Activated T-helper 1 cell treated with anti-CD3 and anti-CD28 coated beads, Interleukin-12 subunit alpha, Interleukin-12 subunit beta, Interleukin-2, Interleukin-4 antibody, amounts not matched to agents 30 ng/mL and 10 ng/mL and 1 ng/mL, durations not matched to agents 14 hours and 24 hours and 36 hours (primary cell): ENCODE measurements at places on chromosomes 5 and 9. TPM values are rescaled to one million over a fixed set of nuclear protein-coding genes. Genes with fewer than 3 reads are reported as not detected.

DNA sequence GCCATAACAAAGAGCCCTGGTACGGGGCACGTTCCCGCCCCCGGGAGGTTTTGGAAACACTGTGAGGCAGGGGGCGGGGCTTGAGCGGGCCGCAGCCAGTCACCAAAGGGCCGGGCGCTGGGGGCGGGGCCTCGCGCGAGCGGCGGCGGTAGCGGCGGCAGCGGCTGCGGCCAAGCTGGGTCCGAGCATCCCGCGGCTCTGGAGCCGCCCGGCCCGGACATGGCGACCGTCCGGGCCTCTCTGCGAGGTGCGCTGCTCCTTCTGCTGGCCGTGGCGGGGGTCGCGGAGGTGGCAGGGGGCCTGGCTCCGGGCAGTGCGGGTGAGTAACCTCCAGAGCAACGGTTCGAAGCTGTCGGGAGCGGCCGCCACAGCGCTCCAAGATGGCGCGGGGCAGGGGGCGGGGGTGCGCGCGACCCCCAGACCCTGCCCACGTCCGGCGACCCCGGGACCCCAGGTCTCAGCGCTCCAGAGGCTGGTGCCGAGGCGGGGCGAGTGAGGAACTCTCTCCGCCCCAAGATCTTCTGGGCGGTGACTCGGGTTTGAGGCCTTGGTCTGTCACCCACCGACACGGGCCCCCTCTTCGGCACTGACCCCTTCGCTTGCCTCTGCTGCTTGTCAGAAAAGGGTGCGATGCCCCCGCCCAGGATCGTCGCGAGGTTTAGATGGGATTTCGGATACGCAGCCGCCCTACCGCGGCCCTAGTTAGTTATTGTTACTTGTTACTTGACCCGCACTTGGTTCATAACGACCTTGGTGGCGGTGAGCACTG is at the start of gene RECK:
Gene RECK (plus strand): TSS at position 134 of the 769 bp plus-strand sequence. CDS start 86 bp downstream, at position 220.
- peak within 1 kb of the TSS; percentile 80 for H3K27ac ChIP-seq
- peaks cover 24% of the 10 kb centered on the region for H3K27me3 ChIP-seq
- H3K4me3 ChIP-seq = peak within 1 kb of the TSS; percentile 90
- peak; percentile 84 for DNase-seq
- H3K4me1 ChIP-seq = peaks cover 34% of the 10 kb centered on the region

GRCh38 chr5:128629157-128629556 is 91.1 kb upstream of the FBN2 start:
- H3K27me3 ChIP-seq = no peaks in the 10 kb centered on the region
- no peaks in the 10 kb centered on the region for H3K36me3 ChIP-seq
- no peak overlapping the region for H3K27ac ChIP-seq
- no peaks in the 10 kb centered on the region for H3K4me1 ChIP-seq

DNA sequence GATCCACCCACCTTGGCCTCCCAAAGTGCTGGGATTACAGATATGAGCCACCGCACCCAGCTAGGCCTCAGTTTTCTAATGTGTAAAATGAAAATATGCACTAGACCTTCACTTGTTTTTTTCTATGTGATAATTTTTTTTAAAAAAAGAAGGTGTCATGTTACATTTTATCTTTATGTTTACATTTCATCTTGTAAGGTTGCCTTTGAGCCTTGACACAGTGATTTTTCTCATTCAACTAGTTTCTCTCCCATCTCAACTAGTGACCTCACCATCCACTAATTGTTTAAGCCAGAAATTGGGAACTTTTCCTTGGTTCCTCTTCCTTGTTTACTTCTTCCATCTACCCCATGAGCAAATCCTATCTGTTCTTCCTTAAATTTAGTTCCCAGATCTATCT is 21.5 kb downstream of the TMC1 start:
- no peak for DNase-seq
- H3K4me3 ChIP-seq = no peak overlapping the region
- peak overlapping the region; percentile 18 for H3K27ac ChIP-seq
- H3K36me3 ChIP-seq = peaks cover 13% of the 10 kb centered on the region
- peaks cover 36% of the 10 kb centered on the region for H3K4me1 ChIP-seq

DNA sequence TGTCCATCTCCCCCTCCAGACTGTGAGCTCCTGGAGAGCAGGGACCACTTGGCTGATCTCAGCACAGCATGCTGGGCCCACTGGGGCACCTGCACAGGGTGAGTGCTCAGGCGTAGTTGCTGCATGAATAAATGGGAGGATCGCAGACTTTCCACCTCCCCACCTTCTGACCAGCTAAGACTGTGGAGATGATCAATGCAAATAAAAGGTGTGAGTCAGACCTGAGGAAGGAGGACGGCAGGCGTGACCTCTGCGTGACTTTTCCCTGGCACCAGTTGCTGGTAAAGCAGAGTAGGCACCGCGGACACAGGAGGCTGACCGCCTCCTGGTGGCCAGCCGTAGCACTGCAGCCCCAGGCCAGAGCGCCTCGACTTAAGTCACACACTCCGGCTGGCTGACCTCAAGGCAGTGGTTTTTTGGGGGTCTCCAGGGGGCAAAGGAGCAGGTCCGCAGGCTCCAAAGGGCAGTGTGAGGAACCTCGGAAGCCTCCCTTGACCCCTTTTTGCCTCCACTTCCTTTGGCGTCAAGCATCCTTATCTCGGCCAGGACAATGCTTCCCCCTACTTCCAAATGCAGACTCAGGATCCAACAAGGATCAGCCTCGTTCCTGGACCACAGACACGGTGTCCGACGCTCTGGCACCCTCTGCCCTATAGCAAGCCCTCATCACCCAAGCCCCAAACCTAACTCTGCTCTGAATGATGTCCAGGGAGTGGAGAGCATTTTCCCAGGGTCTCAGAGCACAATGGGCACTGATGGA is 12.7 kb upstream of the TDRD7 start:
- DNase-seq = peak; percentile 52
- H3K4me1 ChIP-seq = peaks cover 29% of the 10 kb centered on the region
- H3K4me3 ChIP-seq = no peak overlapping the region
- no peaks in the 10 kb centered on the region for H3K36me3 ChIP-seq
- H3K27me3 ChIP-seq = peaks cover 42% of the 10 kb centered on the region

DNA sequence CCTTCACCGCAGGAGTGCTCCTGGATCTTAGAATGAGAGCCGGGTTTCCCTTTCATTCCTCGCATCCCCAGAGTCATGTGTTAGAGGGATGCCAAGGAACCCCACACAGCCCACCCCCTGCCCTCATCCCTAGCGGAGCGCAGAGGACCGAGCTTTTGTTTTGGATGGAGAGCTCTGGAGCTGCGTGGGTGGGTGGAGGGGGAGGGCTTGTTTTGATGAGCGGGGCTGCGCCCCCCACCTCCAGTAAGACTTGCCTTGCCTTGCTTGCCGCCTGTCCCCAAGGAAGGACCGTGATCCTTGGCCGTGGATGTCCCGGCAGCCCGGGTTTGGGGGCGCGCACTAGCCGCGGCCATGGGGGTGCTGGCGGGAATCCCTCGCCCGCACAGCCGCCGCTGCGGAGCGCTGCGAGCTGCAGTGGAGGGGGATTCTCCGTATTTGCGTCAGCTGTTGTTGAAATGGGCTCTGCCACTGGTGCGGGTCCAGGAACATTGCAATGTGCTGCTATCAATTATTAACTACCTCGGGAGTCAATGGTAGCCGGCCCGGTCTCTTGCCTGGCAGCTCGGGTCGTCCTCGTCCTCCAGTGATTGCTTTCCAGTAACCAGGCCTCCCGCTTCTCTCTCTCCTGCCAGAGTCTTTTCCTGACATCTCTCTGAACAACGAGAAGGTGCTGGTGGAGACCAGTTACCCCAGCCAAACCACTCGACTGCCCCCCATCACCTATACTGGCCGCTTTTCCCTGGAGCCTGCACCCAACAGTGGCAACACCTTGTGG is 1.0 kb downstream of the EGR1 start:
- H3K36me3 ChIP-seq = peaks cover 24% of the 10 kb centered on the region
- H3K4me1 ChIP-seq = peaks cover 32% of the 10 kb centered on the region
- peak overlapping the region; percentile 83 for H3K4me3 ChIP-seq
- DNase-seq = no peak
- H3K27me3 ChIP-seq = peaks cover 6% of the 10 kb centered on the region
- peak overlapping the region; percentile 10 for H3K27ac ChIP-seq

GRCh38 chr5:34436761-34437501 is 219.2 kb upstream of the RAI14 start:
- no peaks in the 10 kb centered on the region for H3K36me3 ChIP-seq
- no peak overlapping the region for H3K27ac ChIP-seq
- no peak for DNase-seq
- H3K4me1 ChIP-seq = no peaks in the 10 kb centered on the region

DNA sequence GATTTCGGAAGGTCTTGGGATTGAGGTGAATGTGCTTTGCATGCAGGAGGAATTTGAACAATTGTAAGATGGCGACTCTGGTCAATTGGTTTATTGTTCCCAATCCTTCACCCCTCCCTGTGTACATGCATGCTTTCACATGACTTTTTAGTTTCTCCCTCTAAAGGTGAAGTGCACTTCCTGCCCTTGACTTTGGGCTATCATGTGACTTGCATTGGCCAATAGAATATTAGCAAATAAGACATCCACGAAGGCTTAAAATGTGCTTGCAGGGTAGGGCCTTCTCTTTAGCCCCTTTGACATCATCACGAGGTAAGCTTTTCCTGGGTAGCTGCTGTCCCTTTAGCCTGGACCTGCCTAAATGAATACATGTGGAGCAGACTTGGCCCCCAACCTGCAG is 8.1 kb upstream of the ZBTB43 start:
- no peak for DNase-seq
- peaks cover 1% of the 10 kb centered on the region for H3K36me3 ChIP-seq
- no peaks in the 10 kb centered on the region for H3K4me1 ChIP-seq
- H3K27me3 ChIP-seq = peaks cover 19% of the 10 kb centered on the region
- H3K27ac ChIP-seq = no peak overlapping the region

DNA sequence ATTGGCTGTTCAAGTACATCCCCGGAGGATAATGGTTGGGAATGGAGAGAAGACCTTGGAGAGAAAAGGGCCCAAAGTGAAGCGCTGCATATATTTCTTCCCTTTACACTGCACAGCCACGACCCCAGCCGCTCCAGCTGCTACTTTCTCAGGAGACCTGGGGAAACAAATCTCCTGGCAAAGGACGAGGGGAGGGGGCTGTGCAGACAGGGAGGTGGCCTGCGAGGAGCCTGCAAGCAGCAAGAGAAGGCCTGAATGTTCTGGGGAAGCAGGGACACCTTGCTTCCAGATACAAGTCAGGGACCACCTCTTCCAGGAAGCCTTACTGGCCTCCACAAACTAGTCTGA is 739 bp upstream of the PDLIM4 start:
- H3K36me3 ChIP-seq = peaks cover 3% of the 10 kb centered on the region
- H3K4me3 ChIP-seq = no peak overlapping the region
- H3K27me3 ChIP-seq = peaks cover 18% of the 10 kb centered on the region
- no peak for DNase-seq
- peaks cover 24% of the 10 kb centered on the region for H3K4me1 ChIP-seq

- H3K36me3 ChIP-seq = no peaks in the 10 kb centered on the region
- no peaks in the 10 kb centered on the region for H3K27me3 ChIP-seq
- no peak for DNase-seq
Measured at GRCh38 chr9:75593920-75594319, 296.6 kb upstream of the PCSK5 start.

GRCh38 chr9:119092125-119092524 is 277.1 kb downstream of the BRINP1 start:
- no peak overlapping the region for H3K4me3 ChIP-seq
- no peaks in the 10 kb centered on the region for H3K36me3 ChIP-seq
- H3K4me1 ChIP-seq = no peaks in the 10 kb centered on the region
- no peak for DNase-seq

GRCh38 chr9:76525196-76525595 is 66.2 kb downstream of the GCNT1 start:
- no peak overlapping the region for H3K4me3 ChIP-seq
- peaks cover 8% of the 10 kb centered on the region for H3K4me1 ChIP-seq
- no peak for DNase-seq
- peaks cover 2% of the 10 kb centered on the region for H3K27me3 ChIP-seq
- H3K36me3 ChIP-seq = no peaks in the 10 kb centered on the region

GRCh38 chr5:127961763-127962145 is 121.8 kb upstream of the SLC12A2 start:
- no peaks in the 10 kb centered on the region for H3K4me1 ChIP-seq
- no peak overlapping the region for H3K4me3 ChIP-seq
- no peaks in the 10 kb centered on the region for H3K27me3 ChIP-seq

GRCh38 chr5:148585988-148586387 is 68.3 kb downstream of the HTR4 start:
- H3K27ac ChIP-seq = no peak overlapping the region
- DNase-seq = no peak
- H3K36me3 ChIP-seq = no peaks in the 10 kb centered on the region
- no peak overlapping the region for H3K4me3 ChIP-seq

- H3K27ac ChIP-seq = no peak overlapping the region
- DNase-seq = no peak
- no peak overlapping the region for H3K4me3 ChIP-seq
- peaks cover 19% of the 10 kb centered on the region for H3K27me3 ChIP-seq
Measured at GRCh38 chr5:135306557-135306956, 92.5 kb downstream of the MACROH2A1 start.

DNA sequence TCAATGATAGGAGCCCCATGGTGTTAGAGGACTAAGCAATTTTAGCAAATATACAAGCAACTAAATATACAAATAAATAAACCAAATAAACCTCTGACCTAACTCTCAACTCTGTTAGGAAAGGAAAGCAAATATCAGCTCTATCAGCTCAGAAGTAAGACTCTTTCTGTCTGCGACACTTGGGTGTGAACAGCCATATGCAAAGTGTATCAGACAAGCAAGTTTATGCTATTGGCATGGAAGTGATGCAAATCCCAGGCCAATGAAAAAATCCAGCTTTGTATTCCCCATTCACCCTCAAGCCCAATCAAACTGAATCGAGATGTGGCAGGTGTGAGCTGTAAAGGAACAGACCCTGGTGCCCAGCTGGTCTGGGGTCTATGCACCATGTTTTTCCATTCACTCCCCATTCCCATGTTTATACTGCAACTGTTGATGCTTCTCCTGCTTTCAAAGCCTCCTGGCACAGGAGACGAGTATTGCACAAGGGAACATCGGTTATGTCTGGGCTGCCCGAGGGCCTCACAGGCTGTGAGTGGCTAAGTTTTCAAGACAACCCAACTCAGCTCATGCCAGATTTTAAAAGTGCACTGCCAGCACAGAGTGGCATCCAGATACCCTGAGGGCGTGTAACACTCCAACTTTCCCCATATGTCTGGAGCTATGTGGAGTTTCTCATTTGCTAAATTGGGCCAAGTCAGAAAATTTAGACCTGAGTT is 73.1 kb downstream of the FEM1C start:
- no peaks in the 10 kb centered on the region for H3K4me1 ChIP-seq
- no peak overlapping the region for H3K4me3 ChIP-seq
- no peaks in the 10 kb centered on the region for H3K36me3 ChIP-seq
- H3K27ac ChIP-seq = no peak overlapping the region
- DNase-seq = no peak

GRCh38 chr5:151357097-151357496 is 9.7 kb upstream of the SLC36A2 start:
- no peaks in the 10 kb centered on the region for H3K27me3 ChIP-seq
- H3K36me3 ChIP-seq = no peaks in the 10 kb centered on the region
- no peaks in the 10 kb centered on the region for H3K4me1 ChIP-seq
- no peak overlapping the region for H3K27ac ChIP-seq
- no peak for DNase-seq
- H3K4me3 ChIP-seq = no peak overlapping the region

The SLC36A2 gene
- not detected in 2 replicates for total RNA-seq

The LCN10 gene
- 0.39 and 0.59 TPM in 2 replicates for total RNA-seq

The PCDHB5 gene
- total RNA-seq = not detected in 2 replicates

The EPB41L4A gene
- not detected in 2 replicates for total RNA-seq

The ZSWIM6 gene
- 9.6 TPM in 2 replicates for total RNA-seq

The PCDHGB5 gene
- 0.56 and 0.83 TPM in 2 replicates for total RNA-seq

The C5orf22 gene
- total RNA-seq = 30.1 and 36.6 TPM in 2 replicates

The EIF4EBP3 gene
- 12.7 and 16.1 TPM in 2 replicates for total RNA-seq
